ENCODE measurements at places on chromosomes 6 and 20.

GRCh38 chr6:118746145-118746824, 94.9 kb upstream of the CEP85L start:
- no peak for DNase-seq

DNA sequence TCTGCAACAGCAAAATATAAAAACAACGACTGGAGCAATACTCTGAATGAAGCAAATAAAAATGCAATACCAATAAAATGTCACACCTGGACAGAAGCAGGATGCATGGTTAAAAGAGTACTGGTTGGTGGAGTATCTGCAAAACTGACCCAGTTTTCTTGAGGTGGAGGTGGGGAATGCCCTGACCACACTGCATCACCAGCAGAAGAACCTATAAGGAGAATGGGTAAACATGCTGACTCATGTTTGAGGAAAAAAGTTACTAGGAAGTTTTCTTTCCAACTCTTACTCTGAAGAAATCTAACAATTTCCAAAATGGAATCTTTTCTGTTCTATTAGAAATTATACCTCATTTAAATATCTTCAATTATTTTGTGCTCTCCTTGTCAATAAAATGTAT, 43.6 kb downstream of the REPS1 start:
- no peak for DNase-seq

DNA sequence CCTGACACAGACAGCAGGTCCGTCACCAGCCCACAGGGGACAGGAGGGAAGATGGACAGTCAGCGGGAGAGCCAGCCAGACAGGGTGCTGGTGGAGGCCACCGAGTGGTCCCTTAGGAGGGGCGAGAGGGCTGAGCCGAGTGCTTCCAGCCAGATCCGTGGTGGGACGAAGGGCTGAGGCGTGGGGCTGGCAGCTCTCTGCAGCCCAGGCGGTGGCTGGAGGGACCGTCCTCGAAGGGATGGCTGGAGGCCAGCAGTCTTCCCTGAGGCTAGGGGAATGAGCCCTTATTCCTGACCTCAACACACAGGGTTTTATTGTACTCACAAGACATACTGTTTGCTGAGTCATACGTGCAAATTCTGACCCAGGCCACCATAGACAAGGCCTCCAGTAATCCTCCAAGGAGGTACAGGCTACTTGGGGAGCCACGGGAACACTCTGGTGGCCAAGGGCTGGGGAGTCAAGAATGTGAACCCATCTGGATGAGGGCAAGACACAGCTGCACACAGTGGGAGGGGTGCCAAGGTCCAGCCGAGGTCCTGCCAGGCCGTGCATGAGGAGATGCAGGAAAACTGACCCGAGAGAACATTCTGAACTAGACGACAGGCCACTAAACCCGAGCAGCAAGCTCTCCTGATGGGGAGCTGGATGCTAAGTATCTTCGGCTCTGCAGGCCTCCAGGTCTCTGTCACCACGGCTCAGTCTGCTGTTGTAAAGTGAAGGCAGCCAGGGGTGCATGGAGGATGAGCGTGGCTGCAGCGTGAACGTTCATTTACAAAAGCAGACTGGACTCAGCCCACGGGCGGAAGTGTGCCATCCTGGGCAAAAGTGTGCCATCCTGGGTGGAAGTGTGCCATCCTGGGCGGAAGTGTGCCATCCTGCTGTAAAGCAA, 242.5 kb downstream of the TTLL2 start:
- DNase-seq: no peak

DNA sequence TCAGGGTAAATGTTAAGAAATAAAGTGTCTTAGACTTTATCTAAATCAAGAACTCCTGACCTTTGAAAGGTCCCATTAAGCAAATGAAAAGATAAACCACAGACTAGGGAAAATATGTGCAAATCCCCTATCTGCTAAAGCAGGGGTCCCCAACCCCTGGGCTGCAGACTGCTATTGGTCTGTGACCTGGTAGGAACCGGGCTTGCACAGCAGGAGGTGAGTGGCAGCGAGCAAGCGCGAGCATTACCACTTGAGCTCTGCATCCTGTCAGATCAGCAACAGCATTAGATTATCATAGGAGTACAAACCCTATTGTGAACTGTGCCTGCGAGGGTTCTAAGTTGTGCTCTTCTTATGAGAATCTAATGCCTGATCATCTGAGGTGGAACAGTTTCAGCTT, 42.4 kb downstream of the LCA5 start:
- no peak for DNase-seq

DNA sequence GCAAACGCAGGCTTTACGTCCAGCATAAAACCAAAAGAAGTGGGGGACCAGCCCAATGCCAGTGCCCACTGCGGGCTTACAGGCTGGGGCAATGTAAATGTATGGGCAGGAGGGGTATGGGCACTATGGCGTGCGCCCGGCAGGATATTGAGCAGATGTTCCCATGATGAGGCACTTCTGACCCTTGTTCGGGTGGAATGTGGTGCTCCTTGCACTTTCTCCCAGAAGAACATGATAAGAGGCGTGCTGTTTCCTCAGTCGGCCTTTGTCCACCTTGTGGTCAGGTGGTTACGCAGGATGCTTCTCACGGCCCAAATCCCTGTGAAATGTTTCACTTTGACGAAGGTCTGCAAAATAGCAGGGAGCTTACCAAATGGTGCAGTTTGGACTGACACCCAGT, 4.8 kb upstream of the GPR31 start:
- DNase-seq: no peak

GRCh38 chr6:165655191-165655590, 7.8 kb downstream of the PDE10A start:
- DNase-seq: no peak

GRCh38 chr6:12892151-12892550, 175.6 kb downstream of the PHACTR1 start:
- DNase-seq: no peak

DNA sequence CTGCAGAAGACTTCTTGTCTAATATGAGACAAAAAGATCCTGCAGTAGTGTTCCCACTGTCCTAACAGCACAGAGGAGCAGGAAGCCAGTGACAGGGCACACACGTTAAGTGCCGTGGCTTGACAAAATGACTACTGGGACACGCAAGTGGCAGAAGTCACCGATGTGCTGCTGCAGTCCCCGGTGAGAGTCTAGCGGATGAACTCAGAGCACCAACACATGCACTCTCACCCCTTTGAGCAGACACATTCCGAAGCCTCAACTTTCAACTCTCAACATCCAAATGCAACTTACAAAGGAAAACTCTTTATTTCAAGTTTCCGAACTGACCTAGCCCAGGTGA, 898 bp downstream of the LAMA4 start:
- DNase-seq: no peak

DNA sequence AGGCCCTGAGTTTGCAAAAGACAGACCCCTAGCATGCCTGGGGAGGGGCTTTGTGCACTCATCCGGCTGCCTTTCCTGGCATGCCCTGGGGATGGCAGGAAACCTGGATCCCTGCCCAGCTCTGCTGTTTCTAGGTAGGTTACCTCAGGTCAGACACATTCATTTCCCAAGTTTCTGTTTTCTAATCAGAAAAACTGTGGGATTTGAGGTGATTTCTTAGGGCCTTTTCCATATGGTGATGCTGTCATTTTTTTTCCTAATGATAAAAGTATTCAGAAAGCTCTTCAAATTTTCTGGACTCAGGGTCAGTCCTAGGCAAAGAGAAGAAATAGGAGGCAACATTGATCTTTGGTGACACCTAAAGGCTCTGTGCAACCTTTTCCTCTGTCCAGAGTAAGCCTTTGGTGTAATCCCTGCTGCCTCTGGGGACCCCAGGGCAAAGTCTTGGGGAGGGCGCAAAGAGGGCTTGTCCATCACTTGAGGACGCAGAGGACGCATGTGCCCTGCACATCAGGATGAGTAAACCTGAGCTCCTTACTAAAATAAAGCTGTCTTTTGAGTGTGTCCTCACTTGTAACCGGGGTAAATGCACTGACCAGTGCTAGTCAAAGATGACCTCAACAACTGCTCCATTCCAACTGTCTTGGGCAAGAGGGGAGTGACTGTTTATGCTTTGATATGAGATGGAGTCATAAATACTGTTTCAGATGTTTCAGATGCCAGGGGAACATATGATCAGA, 13.5 kb upstream of the TRAM2 start:
- DNase-seq: no peak

GRCh38 chr20:53757472-53757913, 163.9 kb upstream of the ZNF217 start:
- DNase-seq: no peak

GRCh38 chr6:29227235-29227634, 56.5 kb downstream of the OR2J2 start:
- DNase-seq: no peak

GRCh38 chr20:43981540-43981939, 66.9 kb downstream of the TOX2 start:
- DNase-seq: no peak

GRCh38 chr6:85137865-85138264, 312.0 kb upstream of the NT5E start:
- DNase-seq: no peak

- no peak for DNase-seq
Observed at GRCh38 chr6:148508401-148509041, 165.9 kb downstream of the SASH1 start.

GRCh38 chr20:53856300-53857295, 213.8 kb downstream of the BCAS1 start:
- no peak for DNase-seq

- DNase-seq: no peak
Observed at GRCh38 chr6:158743033-158743651, 76.0 kb downstream of the EZR start.

DNA sequence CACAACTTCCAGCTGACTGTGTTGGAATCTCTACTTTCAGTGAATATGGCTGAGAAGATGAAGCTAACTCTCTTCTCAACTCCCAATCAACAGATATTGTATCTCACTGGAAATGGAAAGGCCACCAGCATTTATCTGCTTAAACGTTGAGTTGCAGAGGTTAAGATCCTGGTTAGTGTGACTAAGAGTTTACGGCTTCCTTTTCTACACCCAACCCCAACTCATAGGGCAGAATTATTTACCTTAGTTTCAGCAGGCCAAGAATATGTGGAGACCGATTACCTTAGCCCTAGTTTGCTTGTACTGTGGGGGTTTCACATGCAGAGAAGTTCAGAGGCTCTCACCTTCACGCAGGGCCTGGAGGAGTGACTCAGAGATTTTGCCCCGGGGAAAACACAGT, 1026.6 kb downstream of the EYS start:
- DNase-seq: no peak

GRCh38 chr20:63208346-63208909, 7.5 kb downstream of the YTHDF1 start:
- DNase-seq: no peak

- DNase-seq: no peak
Observed at GRCh38 chr20:57214948-57215347, 51.5 kb downstream of the BMP7 start.

- DNase-seq: no peak
Observed at GRCh38 chr6:99350573-99350972, 1.1 kb upstream of the FAXC start.

DNA sequence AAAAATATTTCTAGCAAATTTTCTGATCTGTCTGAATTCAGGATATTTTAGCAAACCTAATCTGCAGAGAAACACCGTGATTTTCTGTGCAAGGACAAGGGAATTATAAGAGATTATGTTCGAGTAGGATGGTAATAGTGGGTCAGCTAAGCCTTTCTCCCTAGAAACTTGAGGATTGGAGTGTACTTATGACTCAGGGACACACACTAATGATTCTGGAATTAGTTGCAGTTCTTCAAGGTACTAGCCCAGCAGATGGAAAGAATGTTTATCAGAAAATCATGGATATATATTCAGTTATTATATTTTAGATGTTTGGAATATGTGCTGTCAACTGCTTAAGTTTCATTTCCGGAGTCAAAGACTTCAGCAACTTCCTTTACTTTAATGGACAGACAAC, 177.1 kb upstream of the MAP3K7 start:
- DNase-seq: no peak

- DNase-seq: no peak
Observed at GRCh38 chr20:40433341-40433861, 255.6 kb downstream of the MAFB start.

DNA sequence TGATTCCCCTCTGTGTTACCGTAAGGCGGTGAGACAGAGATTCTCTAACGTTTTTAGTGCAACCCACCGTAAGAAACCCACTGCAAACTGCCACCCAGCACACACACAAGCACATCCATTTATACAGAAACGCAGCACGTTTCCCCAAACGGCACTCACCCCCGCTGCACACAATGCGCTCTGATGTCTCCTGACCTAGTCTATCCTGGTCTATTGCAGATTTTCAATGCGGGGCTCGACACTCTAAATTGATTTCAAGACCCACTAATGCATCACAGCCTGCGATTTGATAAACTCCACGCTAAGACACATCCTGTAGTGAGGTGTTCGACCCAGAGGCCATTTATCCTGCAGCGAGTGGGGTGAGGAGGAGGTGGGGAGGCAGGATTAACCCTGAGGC, 63.7 kb upstream of the SULF2 start:
- no peak for DNase-seq

DNA sequence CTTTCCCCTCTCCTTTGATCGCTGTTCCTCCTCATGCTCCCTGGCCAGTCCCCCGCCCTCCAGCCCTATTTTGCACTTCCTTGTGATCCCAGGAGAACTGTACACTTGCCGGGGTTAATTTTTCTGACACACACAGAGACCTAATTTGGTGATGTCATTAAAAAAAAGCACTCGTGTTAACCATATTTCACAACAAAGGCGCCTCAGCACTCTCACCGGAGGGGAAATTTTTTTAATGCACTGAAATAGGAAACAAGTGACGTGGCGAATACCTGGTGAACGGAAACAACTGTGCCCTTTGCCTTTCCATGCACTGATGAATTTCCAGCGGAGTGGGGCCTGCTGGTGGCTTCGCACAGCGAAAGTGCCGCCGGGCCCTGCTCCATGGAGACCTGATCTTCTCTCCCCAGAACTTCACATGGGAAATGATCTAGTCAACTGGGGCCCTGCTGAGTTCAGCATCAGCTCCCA, 53.9 kb upstream of the TAGAP start:
- no peak for DNase-seq

- DNase-seq: no peak
Observed at GRCh38 chr6:16450821-16451220, 212.4 kb downstream of the GMPR start.

- no peak for DNase-seq
Observed at GRCh38 chr20:20782755-20783154, 70.3 kb upstream of the RALGAPA2 start.

DNA sequence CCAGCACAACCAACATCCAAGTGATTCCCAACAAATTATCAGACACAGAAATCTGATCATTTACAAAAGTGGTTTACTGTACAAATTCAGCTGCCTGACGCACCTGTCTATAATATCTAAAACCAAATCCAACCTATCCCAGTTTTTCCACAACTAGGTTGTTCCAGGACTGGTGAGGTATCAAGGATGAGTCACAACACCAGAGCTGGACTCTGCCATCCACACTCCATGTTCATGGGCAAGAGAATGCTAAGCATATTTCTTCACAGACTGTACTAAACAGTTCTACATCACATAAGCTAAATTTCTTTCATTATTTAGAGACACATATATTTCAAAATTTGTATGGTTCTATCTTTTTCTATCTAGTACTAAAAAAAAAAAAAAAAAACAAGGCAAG, 141.6 kb downstream of the BTBD9 start:
- no peak for DNase-seq

Measured in neural crest cell (in vitro differentiated cells).